T-helper 17 cell (primary cell): ENCODE measurements at places on chromosomes 3 and 15.

DNA sequence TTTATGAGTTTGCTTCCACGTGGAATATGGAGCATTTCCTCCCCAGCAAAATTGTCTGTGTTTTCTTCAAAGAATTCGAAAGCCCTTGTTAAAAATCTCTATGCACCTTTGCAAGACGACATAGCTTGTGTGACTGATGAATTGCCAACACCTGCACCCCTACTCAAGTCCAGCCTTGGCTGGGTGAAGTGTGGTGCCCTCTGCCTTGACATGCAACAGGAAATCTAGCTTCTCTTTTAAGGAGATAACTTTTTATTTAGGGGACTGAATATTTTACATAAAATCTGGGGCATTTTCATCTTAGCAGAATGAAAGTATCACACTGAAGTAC, 647 bp downstream of the HMG20A start:
- no peak for DNase-seq

DNA sequence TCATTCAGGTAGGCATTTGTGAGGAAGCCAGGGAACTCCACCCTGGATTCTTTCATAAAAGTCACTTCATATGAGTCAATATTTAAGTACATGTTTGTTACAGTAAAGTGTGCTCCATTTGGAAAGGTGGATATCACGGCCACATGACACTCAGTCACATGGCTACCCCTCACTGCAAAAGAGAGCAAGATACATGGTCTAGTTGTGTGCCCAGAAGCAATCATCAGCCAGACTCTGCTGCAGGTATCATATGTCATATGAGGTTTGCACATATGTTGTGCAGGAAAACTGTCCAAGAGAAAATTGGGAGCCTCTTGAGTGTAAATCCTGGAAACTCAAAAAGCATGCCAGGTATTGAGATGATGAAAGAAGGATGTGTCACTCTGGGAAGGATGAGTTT, 55.0 kb upstream of the NMNAT3 start:
- DNase-seq: no peak

GRCh38 chr15:40234783-40235182, 4.1 kb upstream of the PAK6 start:
- no peak for DNase-seq

DNA sequence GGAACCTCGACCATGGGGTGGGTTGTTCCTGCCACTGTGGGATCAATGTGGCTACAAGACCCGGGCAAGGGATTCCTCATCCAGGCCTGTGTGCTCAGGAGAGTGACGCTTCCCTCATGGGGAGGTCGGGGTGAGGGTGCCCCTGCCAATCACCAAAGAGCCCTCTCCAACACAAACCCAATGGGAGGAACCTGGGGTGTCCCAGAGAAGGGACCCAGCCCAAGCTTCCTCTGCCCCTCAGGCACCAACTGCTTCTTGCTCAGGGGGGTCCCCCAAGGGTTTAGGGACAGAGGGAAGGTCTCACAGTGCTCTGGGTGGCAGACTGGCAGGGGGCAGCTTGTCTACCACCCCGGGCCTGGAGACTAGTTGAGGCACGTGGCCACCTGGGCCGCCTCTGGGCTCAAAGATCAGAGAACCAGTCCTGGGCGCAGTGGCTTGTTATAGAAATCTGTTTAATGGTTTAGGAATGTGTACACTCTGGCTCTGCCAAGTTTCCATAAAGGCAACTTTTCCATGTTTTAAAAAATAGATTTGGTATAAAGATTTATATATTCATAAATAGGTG, 26.6 kb downstream of the GP9 start:
- DNase-seq: no peak

DNA sequence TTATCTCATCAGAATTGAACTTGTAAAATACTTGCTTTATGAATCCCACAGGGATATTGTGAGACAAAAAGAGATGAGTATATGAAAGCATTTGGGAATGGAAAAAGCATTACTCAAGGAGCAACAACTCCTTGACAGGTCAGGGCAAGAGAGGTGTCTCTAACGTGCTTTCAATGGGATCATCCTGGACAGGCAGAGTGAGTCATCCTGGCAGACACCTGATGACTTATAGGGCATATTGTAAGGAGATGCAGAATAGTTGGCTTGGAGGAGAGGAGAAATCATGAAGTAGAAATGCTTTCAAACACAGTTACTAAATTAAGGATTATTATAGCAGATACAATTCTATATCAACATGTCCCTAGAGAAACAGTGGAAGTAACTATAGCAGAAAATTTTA, 71.9 kb upstream of the THSD4 start:
- no peak for DNase-seq

- no peak for DNase-seq
Measured at GRCh38 chr15:83571820-83572707, 81.9 kb upstream of the ADAMTSL3 start.

DNA sequence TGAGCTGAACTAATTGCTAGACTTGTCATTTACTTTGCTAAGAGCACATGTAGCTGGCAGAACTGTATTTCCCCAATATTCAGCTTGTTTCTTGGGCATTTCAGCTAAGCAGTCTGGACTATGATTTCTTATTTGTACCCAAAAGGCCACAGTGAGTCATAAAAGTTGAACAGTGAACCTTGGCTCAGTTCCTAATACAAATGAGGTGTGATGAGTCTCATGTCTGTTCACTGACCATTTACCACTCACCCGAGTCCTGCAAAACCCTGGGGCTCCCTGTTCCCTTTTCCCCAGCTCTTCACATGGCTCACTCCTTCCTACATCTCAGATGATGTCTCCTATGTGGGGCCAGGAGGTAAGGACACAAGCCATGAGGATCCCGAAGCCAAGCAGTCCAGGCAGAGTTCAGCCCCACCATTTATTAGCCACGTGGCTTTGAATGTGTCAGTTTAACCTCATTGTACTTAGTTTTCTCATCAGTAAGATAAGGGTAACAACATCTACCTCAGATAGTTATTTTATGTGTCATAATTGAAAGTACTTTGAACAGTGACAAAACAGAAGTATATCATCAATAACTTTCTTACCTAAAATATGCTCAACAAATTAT, 239.3 kb downstream of the IL5RA start:
- no peak for DNase-seq

DNA sequence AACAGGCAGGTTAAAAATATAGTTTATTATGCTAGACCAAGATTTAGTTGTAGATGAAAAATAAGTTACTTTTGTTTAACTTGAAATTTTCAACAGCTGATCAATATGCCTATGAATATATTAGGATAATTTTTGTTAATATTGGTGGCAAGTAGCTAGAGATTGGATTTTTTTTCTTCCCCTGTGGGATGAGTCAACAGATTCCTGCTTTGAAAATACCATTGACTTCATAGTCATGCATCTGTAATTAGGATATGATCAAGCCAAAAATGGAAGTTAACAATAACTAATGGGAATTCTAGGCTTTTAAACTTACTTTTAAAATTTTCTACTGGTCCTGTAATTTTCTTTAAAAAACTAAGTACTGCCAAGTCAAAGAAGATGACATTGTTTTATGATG, 211.7 kb downstream of the ZIC1 start:
- DNase-seq: no peak

GRCh38 chr3:169122416-169122815, 541.1 kb downstream of the MECOM start:
- DNase-seq: no peak

- no peak for DNase-seq
Measured at GRCh38 chr15:70698426-70698825, 64.9 kb downstream of the UACA start.

GRCh38 chr15:67745073-67746006, 80.0 kb upstream of the SKOR1 start:
- DNase-seq: no peak

- DNase-seq: no peak
Measured at GRCh38 chr3:109234300-109234699, 82.0 kb downstream of the DPPA2 start.

GRCh38 chr15:91624353-91624968, 229.0 kb upstream of the SLCO3A1 start:
- no peak for DNase-seq

DNA sequence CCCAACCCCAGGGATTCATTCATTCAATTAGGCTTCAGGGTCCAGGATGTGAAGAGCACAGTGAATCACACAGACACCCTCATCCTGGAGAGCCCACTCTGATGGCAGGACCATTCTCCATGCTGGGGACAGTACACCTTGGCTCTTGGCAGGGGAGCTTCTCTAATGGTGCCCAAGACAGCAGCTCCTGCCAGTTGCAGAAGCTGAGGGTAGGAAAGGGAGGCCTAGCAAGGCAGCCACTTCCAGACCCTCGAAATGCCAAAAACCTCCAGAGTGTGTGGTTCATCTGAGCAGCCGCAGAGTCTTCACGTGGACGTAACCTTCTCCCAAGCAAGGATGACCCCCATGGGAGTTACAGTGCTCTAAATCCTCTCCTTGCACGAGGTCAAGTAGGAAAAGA, 186.2 kb downstream of the XXYLT1 start:
- no peak for DNase-seq

DNA sequence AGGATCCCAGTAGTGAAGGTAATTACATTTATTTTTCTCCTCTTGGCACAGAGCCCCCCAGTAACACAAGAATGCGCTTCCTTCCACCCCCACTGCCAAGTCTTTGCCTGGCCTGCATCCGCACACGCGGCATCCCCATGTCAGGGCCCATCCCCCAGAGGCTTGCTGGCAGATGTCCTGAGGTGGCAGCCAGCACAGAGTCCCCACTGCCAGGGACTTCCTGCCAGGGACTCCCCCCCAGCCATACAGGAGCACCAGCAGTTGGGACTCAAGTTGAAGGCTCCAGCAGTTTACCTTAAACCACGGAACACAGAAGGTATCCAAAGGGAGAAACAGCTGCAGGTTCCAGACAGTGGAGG, 41.0 kb downstream of the MEGF11 start:
- DNase-seq: no peak

- no peak for DNase-seq
Measured at GRCh38 chr15:43423793-43424192, 52.9 kb downstream of the TUBGCP4 start.

GRCh38 chr15:70182858-70183695, 85.4 kb upstream of the TLE3 start:
- no peak for DNase-seq

DNA sequence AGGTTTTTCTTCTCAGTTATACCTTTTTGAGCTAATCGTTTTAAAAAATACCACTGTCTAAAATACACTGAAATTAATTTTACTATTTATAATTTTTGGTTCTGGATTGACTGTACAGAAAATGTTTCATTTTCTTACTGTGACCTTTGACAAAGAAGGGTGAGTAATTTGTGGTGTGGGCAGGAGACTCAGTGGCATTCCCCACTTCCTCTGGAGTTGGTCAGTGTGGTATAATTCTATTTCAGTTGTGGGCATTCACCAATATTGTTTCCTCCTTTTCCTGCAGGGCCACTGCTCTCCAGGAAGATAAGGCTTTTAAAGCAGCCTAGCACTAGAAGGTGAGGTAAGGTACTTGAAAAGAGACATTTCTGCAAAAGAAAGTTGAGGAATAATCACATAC, 6.5 kb downstream of the DAG1 start:
- no peak for DNase-seq

GRCh38 chr15:50890751-50891150, 17.7 kb upstream of the AP4E1 start:
- no peak for DNase-seq

- DNase-seq: no peak
Measured at GRCh38 chr3:67602816-67603215, 51.6 kb downstream of the SUCLG2 start.

GRCh38 chr3:107837895-107838612, 252.8 kb downstream of the CD47 start:
- no peak for DNase-seq

DNA sequence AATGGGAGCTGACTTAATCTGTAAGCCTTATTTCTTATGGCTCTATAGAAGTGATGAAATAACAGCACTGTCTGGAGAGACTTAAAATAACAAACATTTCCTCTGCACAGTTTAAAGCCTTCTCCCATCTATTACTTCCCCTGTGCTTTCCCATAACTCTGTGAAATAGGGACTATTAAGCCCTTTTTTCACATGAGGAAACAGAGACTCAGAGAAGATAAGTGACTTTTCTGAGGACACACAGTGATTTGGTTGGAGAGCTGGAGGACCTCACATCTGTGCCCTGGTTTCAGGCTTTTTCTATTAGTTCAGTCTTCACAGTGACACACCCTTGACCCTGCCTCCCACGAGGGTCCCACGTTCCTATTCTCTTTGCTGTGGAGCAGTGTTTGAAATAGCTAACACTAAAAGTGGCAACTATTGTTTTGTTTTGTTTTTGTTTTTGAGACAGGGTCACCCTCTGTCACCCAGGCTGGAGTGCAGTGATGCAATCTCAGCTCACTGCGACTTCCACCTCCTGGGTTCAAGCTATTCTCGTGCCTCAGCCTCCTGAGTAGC, 82.9 kb downstream of the ST6GAL1 start:
- DNase-seq: no peak

- DNase-seq: no peak
Measured at GRCh38 chr3:111965484-111965883, 13.3 kb upstream of the ABHD10 start.

DNA sequence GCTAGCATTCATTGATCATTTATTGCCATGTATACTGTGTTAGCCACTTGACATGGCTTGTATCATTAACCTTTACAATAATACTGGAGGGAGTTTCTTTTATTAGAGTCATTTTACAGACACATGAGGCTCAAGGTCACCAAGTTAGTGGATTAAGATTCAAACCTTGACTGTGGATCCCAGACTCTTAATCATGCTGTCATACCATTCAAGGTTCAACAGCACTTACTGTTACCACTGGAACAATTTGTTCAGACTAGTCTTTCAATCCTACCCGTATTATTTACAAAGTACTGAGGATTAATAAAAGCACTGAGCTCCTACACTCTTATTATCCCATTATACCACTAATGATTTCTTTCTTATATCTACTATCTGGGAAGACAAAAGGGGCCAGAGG, 1.2 kb downstream of the COX17 start:
- no peak for DNase-seq

DNA sequence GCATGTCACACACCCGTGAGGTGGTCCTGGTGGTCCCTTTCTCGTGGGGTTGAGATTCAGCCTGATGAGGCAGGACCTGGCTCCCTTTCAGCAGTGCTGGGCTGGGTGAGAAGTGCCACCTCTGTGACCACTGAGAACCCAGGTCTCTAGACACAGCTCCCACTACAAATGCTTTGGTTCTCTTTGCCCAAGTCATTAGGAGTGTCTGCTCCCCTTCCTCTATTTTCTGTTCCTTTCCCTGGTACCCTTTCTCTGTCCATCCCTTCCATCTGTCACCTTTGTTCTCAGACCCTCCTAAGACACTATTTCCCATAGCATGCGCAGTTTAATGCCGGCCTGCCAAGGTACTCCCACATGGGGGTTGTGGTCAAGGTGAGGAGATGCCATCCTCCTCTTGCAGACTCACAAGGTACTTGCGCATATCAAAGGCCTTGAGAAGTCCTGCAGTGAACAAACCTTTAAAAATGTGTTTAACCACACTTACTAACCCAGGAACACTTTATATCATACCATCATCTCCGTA, 297.7 kb downstream of the LRTM1 start:
- DNase-seq: no peak
